ENCODE measurements at places on chromosomes 4 and X. TPM values are rescaled to one million over a fixed set of nuclear protein-coding genes. Genes with fewer than 3 reads are reported as not detected.

GRCh38 chrX:57453901-57454300, 137.9 kb upstream of the ZXDB start:
- no peak for DNase-seq

DNA sequence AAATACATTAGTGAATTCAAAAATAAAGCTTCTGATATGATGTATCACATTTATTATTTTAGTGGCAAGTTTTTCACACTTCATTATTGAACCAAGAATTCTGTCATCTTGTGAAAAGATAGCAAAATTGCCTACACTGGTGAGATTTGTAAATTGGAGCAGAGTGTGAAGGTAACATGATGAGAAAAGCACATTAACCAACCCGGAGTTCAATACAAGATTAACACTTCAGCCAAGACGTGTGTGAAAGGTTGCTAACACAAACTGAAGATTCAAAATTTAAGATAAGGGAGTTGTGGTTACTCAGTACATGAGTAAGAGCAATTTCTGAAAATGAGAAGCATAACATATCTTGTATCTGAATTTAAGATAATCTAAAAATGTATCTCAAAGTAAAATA, 346.7 kb downstream of the PDHA2 start:
- no peak for DNase-seq

- DNase-seq, result no peak
Measured at GRCh38 chr4:77342170-77342810, 185.3 kb downstream of the CCNG2 start.

- DNase-seq, result no peak
Measured at GRCh38 chr4:150078579-150079080, 385 bp downstream of the DCLK2 start.

DNA sequence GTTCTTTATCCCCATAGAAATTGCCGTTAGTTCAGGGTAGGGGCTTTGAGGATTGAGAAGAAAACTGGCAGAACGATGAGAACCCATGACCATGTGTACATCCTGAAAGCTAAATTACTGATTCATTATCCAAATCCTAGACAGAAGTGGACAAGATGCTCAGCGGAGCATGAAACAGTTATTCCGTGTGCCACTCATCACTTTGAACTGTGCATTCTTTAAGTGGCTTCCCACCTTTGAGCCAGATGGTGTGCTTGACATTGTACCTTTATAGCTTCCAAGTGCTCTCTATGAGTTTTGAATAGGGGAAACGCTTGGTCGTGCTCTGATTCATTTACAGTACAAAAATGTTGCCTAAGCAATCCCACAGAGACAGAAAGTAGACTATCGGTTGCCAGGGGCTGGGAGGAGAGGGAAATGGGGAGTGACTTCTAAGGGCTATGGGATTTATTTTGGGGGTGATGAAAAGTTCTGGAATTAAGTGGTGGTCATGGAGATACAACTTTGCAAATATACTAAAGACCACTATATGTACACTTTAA, 100.0 kb downstream of the DOCK11 start:
- no peak for DNase-seq

- DNase-seq, result no peak
Measured at GRCh38 chr4:119510395-119511149, 118.0 kb downstream of the PDE5A start.

TKTL1 gene
- total RNA-seq, result 8.1 TPM

DNA sequence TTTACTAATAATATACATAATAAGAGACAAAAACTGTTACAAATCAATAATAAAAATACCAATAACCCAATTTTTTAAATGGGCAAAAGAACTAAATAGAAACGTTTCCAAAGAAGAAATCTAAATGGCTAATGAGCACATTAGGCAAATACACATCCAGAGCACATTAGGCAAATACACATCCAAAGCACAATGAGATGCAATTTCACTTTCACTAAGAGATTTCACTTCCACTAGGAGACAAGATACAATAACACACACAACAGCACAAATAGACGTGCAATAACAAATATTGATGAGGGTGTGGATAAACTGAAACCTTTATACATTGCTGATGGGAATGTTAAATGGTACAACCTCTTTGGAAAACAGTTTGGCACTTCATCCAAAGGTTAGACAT, 250.7 kb downstream of the ARAP2 start:
- no peak for DNase-seq

NDNF gene
- not detected for total RNA-seq

VCX3A gene
- not detected for total RNA-seq

DNA sequence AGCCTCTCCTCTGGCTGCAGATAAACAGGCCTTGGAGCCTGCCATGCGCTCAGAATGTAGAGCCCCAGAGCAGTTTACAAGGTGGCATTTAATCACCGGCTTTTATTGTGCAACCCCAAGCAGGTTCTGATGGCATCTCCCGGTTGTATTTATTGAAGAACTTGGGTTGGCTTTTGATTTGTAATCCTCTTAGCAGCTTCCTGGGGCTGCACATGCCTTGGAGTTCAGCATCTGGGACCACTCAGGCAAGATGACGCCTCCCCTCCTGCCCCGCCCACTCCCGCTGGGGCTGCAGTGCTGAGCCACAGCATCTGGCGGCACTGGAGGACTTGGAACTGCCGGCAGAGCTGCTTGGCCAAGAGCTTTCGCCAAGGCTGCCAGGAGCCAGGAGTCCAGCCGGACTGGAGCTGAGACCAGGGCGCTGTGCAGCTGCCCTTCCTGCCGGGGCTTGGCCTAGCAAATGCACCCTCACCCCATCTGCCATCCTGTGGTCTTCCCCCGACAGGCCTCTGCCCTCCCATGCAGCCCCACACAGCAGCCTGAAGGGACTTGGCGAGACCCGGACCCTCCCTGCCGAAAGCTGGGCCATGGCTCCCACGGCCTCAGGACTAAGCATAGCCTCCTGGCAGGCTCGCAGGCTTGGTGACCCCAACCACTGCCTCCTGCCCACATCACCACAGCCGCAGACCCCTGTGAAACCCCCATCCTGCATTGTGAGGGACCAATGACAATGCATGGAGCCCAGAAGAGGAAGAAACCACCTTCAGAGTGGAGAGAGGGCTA, 5.4 kb downstream of the HTRA3 start:
- no peak for DNase-seq

DNA sequence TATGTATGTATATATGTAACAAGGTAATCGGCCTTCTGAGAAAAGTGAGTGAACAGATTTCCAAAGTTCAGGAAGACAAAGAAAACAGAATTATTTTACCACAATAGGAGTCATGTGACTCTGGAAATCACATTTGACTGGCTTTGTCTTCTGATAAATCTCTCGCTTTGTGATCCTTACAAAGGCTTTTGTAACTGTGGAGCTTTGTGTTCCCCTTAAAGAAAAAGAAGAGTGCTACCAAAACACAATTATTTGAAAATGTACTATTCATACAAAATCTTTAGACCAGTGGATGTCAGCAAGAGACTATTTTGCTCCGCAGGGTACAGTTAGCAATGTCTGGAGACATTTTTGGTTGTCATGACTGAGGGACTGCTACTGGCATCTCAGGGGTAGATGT, 238.8 kb downstream of the LDB2 start:
- no peak for DNase-seq

NOX1 gene
- total RNA-seq, result not detected

MAP7D2 gene
- 0.99 TPM for total RNA-seq

DNA sequence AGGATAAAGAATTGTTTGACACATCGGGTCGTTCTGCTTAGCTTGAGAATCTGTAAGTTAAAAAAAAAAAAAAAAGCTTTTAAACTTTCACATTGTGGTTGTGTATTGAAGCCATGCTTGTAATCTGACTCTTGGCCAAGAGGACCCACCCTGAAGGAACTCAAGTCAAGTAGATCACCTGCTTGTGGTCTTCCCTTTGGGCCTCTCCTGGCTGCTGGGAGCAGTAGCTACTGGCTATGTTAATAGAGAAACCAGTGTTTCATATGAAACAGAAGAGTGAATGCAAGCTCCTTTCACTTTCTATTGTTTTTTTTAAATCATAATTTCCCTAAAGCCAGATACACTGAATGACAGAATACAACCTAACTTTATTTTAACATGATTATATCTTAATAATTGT, 402.4 kb upstream of the NDST4 start:
- no peak for DNase-seq

DNA sequence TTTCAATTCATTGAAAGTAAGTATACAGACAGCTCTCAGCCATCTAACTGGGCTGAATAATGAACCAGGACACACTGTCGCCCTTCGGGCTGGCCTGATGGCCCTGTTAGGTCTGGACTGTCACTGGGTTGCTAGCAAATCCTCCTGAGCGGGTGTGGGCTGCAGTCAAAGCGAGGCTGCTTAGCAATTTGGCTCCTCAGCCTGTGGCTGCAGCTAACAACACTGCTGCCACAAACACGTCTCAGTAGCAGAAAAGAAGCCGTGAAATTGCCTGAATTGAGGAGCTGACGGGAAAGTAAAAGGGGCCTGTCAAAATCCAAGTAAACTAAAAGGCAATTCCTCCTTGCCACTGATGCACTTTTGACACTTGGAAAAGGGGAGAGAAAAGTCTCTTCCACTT, 72.8 kb downstream of the SMIM20 start:
- DNase-seq, result no peak

DNA sequence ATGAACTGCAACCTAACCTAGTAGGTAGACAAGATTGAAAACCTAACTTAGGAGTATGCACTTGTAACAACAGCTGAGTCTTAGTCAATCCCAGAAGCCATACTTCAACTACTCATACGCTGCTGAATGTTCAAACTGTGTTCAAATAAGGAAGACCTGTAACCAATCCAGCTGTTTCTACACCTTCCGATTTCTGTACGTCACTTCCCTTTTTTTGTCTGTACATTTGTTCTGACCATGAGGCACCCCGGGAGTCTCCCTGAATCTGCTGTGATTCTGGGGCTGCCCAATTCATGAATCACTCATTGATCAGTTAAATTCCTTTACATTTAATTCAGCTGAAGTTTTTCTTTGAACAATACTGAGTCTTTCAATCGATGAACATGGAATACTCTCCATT, 89.5 kb downstream of the BMP3 start:
- no peak for DNase-seq

Data from CD4-positive, CD25-positive, alpha-beta regulatory T cell (primary cell).